GM12892 (cell line): ENCODE measurements at places on chromosomes 3 and 15.

GRCh38 chr3:152910211-152910610 is 75.3 kb downstream of the P2RY1 start:
- no peak for DNase-seq

- no peak for DNase-seq
These were observed 49.3 kb downstream of the CMTM6 start for GRCh38 chr3:32453346-32453745.

DNA sequence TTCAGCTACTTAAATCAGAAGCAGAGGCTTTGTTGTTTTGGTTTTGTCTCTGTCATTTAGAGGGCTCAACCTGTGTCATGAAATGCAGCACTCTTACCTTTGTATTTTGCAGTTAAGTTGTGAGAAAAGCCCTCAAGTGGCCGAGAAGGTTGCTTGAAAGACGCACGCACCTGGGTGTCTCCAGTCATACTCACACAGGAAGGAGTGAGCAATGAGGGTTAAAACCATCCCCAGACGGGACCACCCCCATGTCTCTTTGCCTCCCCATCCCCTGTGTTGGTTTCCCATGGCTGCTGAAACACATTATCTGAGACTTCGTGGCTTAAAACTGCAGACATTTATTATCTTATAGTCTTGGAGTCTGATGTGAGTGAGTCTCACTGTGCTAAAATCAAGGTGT is 376.1 kb upstream of the CFAP20DC start:
- no peak for DNase-seq

DNA sequence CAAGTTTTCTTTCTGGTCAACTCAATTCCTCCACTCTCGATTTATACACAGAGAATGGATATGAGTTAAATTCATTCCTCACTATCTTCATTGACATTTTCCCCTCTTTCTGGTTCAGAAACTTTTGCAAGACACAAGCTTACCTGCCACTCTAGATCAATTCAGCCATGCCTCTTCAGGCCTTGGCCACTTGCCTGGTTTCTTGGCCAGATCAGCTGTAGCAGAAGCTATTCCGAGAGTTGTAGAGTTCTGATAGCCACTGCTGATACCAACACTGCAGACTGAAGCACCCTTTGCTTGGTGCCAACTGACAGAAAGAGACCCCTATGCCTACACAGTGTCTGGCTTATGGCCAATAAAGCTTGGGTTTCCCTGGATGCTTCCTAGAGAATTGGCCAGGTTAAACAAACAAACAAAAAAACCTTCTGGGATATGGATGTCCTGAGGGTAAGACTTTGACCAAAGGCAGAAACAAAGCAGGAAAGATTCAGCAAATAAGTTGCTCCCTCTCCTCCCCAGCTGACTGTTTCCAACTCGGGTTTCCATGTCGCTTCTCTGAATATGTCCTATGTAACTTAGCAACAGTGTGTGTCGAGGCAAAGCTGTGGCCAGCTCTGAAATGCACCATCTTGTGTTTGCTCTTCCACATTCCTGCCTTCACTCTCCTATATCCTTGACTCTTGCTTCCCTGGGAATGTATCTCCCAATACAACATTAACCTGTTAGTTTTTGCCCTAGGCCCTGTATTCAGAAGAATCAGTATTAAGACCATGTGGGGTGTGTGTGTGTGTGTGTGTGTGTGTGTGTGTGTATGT is 521.6 kb downstream of the EPHA3 start:
- no peak for DNase-seq

DNA sequence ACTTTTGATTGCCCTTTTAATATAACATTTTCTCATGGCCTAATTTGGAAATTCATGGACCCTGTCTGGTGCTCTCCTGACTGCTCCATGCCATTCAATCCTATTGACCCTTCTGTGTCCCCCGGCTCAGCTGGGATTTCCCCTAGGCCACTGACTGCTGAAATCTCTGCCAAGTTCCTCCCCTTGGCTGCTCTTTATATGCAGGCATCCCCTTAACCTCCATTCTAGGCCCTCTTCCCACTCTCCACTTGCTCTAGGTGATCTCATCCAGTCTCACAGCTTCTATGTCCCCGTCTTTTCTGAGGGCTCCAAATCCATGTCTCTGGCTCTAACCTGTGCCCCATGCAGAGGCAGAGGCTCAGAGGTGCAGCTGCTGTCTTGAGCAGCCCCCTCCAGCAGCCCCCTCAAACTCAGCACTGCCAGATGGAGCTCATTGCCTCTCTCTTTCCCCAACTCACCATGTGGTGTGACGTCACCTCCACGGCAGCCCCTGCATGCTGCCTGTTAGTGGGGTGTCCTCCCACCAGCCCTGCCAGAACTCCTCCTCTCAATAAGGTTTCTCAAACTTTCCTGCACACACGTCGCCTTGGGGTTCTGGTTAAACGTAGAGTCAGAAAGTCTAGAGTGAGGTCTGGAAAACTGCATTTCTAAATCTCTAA is 6.6 kb downstream of the FSD2 start:
- DNase-seq = no peak

- no peak for DNase-seq
These were observed 14.5 kb downstream of the ARHGEF26 start for GRCh38 chr3:154135511-154136173.

DNA sequence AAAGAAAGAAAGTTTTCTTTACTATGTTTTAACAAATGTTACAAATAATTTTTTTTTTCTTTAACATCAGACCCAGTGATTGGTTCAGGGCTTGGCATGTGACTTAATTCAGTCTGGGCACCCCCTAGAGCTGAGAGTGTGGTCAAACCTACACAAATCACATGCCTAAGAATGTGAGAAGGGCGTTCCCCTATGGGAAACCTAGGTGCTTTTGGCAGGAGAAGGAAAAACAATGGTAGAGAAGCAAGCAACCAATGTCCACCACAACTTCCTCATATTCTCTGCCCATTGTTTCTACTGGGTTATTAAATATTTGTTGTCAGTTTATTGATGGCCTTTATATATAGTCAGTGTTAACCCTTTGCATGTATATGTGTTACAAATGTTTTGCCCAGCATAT is 21.4 kb upstream of the PIAS1 start:
- DNase-seq = no peak

DNA sequence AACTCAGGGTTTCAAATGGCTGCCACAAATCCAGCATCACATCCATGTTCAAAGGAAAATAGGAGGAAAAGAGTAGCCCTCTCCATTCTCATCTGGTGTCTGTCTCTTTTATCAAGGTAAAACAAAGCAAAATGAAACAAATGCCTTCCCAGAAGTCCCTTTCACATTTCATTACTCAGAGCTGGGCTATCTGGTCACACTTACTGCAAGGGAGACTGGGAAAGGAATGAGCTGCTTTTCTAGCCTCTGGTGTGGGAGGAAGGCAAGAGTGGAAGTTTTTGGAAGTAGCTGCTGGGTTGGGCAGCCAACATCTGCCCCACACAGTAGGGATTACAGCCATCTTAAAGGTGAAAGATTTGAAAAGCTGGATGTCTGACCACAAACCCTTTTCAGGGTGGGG is 51.8 kb downstream of the KLF15 start:
- DNase-seq = no peak

DNA sequence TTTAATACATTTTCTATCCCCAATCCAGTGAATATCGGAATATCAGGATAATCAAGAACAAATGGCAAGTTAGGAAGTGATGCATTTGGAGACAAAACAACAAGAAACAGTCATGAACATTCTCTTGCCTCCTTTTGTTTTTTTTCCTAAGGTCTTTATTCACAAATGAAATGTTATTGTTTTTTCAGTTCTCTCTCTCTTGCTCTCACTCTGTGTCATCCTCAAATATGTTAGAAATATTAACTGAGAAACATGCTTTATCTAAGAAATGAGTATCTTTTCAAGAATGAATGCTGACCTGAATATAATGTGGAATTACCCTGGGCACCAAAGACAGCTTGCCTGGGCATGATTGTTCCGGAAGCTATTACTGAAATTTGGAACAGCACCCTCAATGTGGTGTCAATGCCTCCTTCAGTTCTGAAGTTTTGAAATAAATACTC is 51.3 kb downstream of the RBMS3 start:
- DNase-seq = no peak

GRCh38 chr3:151265166-151265565 is 13.2 kb downstream of the P2RY14 start:
- no peak for DNase-seq

DNA sequence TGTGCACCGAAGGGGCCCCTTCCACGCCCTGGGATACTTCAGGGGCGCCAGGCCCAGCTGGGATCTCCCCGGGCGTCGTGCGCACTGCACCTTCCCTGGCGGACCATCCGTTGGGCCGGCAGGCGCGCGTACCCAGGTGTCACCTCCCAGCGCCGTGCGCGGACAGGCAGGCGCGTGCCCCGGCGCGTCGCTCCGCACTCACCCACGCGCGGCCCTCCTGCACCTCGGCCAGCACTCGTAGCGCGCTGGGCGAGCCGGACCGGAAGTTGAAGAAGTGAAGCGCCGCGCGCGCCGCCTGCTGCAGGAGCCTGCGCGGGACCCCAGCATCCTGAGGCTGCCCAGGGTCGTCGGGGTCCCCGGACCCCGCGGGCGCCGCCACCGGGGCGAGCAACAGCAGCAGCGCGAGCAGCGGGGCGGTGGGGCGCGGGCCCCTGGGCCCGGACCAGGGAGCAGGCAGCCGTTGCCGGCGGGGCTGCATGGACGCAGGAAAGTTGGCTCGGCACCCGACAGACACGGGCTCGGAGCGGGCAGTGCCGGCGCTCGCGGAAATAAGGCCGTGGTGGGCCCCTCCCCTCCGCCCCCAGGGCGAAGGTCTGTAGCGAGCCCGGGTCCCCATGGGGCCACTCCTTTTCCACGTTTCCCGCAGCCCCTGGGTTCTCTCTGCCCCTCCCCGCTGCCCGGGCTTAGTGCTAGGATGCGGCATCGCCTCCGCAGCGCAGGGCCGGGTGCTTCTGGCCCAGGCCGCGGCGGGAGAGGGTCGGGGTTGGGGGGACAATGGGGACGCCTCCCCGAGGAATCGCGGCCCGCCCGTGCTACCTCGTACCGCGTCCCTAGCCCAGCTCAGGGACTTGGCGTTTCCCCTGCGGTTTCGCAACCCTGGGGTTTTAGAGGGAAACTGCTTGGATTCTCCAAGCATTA is at the start of gene RARRES1:
Gene RARRES1, minus strand, starts transcription at position 520 of the 918 bp plus-strand sequence. Its CDS starts 42 bp downstream, at position 478.
- peak; percentile 61 for DNase-seq
